ENCODE measurements at places on chromosomes 2 and 18. TPM values are rescaled to one million over a fixed set of nuclear protein-coding genes. Genes with fewer than 3 reads are reported as not detected.
A peak's percentile ranks its signal among the peaks of the same experiment; 100 is the strongest.

- no peak for ATAC-seq
Observed at GRCh38 chr2:217326238-217327022, 466.6 kb upstream of the TNP1 start.

GRCh38 chr2:1586251-1586922 is 157.9 kb downstream of the PXDN start:
- ATAC-seq, result no peak

DNA sequence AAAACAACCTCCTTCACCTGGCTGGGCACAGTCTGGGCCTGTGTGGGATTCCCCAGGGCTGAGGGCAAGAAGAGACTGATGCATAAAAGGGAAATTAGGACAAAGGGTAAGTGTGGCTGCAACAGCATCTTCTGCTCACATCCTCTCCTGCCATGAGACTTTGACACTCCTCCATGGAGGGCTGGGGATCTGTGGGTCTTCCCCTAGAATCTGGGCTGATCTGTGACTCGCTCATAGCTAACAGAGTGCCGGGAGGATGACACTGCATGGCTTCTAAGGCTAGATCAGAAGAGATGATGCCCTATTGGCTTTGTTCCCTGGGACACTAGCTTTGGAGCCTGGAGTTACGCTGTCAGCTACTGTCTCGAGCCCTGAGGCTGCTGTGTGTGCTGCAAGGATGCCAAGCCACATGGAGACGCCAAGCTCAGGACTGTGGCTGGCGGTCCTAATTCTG is 24.3 kb downstream of the MOCOS start:
- peak; percentile 17 for ATAC-seq

DNA sequence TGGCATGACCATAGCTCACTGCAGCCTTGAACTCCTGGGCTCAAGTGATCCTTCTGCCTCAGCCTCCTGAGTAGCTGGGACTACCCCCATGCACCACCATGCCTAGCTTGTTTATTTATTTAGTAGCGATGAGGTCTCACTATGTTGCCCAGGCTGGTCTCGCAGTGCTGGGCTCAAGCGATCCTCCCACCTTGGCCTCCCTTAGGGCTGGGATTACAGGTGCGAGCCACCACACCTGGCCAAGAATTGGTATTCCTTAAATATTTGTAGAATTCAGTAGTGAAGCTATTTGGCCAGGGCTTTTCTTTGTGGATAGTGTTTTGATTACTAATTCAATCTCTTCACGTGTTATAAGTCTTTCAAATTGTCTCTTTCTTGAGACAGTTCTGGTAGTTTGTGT is 56.0 kb downstream of the ODC1 start:
- ATAC-seq, result no peak

GRCh38 chr2:224429441-224429810 is 27.5 kb upstream of the FAM124B start:
- ATAC-seq, result no peak

The NABP1 gene
- total RNA-seq, result 32.8 TPM

The ADRA2B gene
- total RNA-seq, result not detected
